ENCODE measurements at places on chromosomes 2 and 18.

GRCh38 chr2:69667805-69668382 lies 24.4 kb upstream of the AAK1 start:
- DNase-seq, result no peak

GRCh38 chr2:48851161-48851560 lies 95.6 kb upstream of the LHCGR start:
- no peak for DNase-seq

- no peak for DNase-seq
These were observed 65.8 kb upstream of the EML6 start for GRCh38 chr2:54657664-54658083.

GRCh38 chr18:10293966-10294365 lies 160.5 kb upstream of the APCDD1 start:
- no peak for DNase-seq

GRCh38 chr2:86240251-86240650 lies 41.0 kb downstream of the MRPL35 start:
- DNase-seq, result no peak

DNA sequence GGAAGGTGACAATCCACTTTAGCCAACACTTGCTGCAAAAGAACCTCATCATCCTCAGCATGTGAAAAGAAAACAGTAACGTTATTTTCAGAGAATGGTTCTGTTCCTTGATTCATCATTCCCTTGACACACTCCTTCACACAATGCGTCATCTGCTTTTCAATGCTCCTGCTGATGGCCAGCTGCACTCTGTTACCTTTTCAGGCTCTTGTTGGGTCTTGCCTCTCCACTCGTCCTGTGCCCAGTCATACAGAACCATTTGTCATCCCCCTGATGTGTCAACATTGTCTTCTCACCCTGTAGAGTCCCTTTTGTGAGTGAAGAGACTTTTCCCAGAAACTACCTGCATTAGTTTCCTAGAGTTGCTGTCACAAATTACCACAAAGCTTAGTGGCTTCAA lies 12.2 kb upstream of the DTNA start:
- no peak for DNase-seq

DNA sequence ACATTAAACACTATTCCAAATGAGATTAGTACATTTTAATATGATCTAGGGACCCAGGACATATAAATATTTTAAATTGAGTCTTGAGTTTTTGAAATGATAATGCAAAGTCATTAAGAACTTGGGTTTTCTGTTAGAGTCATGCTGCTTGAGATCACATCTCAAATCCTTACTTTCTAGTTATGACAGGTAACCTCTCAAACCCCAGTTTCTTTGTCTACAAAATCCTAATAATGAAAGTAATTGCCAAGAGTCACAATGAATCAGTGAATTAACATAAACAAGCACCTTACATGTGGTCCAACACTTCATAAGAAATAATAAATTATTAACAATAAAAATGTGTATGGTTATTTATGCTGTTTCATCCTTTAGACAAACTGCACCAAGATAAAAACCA lies 607.6 kb downstream of the LRP1B start:
- DNase-seq, result peak; percentile 13

Data from GM06990 (cell line).